ENCODE measurements at places on chromosomes 6 and 20. TPM values are rescaled to one million over a fixed set of nuclear protein-coding genes. Genes with fewer than 3 reads are reported as not detected.

GRCh38 chr6:3956054-3956453 lies 106.9 kb downstream of the FAM50B start:
- DNase-seq: no peak

DNA sequence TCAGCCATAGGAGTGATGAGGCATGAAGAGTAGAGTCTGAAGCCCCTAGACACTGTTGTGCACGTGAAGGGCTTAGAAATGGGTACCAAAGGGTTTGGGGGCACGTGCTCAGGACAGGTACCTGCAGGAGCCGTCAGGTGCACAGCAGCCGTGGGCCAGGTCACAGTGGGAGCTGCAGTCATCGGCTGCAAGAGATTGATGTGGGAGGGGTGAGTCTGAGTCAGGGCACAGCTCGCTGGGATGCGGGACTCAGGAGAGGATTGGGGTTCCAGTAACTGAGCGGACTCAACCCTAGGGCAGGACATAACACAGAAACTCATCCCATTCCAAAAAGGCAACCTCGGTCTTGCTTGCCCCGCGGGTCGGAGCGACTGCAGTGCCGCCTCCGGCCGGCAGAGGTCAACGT lies 1.1 kb downstream of the DLK2 start:
- peak; percentile 78 for DNase-seq

Gene MED23
- 20.1 TPM for total RNA-seq

- DNase-seq: no peak
Observed at GRCh38 chr6:75301088-75301487, 16.5 kb upstream of the TMEM30A start.
